HL-60 (cell line): ENCODE measurements at places on chromosomes 7 and 10.

DNA sequence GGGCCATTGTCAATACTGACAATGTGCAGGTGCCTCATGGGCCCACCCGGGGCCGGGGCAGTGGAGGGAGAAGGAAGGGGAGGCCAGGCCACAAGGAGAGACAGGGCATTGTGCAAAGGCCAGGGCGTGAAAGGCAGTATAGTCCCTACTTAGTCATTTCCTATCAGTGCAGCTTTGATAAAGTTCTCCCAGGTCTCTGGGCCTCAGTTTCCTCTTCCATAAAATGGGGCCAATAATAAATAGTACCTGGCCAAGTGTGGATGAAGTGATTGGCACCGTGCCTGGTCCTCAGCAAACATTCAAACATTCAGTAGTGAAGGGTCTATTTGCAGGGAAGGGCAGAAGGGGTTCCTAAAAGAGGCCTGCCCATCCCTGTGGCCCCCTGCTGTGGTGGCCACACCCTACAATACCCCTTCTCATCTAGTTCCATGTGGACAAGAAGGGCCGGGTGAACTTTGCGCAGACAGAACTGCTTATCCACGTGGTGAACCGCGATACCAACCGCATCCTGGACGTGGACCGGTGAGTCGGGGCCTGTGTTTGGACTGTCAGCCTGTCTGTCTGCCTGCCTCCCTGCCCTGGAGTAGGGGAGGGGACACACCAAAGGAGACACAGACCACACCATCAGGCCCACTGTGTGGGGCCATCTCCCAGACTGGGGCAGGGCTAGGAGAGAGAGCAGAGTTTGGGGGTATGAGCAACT lies 36.9 kb upstream of the VSIR start:
- no peak for DNase-seq

- DNase-seq: no peak
Observed at GRCh38 chr7:113175525-113176104, 57.3 kb upstream of the SMIM30 start.

DNA sequence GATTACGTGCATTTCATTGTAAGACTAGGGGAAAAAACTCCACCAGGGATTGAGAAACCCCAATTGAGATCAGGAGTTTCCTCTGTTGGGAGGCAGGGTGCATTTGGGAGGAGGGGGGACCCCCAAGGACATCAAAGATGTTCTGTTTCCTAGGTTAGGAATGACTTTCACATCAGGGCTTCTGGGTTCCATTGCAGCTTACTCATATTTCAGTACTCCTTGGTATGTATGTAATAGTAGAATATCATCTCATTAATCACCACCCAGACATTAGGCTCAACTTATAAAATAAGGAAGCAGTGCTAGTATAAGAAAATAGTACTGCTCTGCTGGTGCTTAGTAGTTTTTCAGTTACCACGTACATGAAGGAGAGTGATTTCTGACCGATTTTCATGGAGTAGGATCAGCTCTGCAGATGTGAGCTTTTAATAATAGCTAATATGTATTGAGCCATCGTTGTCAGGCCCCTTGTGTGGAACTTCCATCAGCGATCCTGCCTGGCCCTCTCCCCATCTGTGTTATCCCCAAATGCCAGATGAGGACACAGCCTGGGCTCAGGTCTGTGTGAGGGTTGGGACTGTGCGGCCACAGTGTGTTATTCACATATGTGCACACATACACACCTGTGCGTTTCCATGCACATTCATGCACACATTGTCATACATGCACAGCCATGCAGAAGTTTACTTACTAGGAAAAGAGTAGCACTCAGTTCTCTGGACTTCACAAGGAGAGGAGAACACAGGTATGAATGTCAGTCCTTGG lies 23.5 kb downstream of the UPP1 start:
- no peak for DNase-seq

DNA sequence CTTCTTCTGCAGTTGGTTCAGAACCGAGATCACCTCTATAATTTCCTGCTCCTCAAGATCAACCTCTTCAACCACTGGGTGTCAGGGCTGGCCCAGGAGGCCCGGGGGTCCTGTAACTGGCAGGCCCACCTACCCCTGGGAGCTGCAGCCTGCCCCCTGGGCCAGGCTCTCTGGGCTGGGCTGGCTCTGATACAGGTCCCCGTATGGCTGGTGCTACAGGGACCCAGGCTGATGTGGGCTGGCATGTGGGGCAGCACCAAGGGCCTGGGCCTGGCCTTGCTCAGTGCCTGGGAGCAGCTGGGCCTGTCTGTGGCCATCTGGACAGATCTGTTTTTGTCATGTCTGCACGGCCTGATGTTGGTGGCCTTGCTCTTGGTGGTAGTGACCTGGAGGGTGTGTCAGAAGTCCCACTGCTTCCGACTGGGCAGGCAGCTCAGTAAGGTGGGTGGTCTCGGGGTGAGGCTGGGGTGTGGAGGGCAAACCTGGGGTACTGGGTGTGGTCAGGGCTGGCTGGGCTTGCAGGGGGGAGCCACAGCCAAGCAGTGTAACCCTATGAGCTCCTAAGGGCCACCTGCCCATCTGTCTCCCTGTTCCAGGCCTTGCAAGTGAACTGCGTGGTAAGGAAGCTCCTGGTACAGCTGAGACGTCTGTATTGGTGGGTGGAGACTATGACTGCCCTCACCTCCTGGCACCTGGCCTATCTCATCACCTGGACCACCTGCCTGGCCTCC lies 4.2 kb downstream of the TMEM270 start:
- DNase-seq: no peak

- DNase-seq: no peak
Observed at GRCh38 chr7:115682507-115682906, 348.1 kb downstream of the TFEC start.

DNA sequence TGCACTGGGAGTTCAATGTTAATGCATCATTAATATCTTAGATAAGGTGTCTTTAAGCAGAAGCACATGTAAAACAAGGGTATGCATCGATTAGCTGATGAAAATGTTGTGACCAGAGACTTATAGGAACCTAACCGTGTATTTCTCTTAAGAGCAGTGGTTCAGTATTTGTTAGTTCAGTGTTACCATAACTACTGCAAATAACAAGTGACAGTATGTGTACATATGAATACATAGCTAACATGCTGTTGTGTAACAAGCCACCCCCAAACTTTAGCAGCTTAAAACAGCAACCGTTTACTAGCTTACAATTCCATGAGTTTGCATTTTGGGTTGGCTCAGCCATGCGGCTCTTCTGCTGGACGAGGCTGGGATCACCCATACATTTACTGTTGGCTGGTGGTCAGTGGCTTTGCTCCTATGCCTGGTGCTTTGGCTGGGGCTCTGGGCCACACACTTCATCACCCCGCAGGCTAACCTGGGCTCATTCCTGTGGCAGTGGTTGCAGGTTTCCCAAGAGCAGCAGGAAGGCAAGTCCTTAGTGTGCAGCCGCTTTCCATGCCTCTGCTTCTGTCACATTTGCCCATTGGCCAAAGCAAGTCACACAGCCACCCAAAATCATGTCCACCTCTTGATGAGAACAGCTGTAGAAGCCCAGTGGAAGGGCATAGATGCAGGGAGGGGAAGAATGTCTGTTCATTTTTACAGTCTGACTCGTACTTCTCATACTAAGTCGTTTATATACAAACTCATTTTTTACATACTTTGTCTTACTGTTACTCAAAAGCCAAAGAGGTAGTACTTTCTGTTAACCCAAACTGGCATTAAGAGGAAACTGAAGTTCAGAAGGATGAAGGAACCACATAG lies 103.3 kb upstream of the GATA3 start:
- DNase-seq: no peak

- no peak for DNase-seq
Observed at GRCh38 chr7:19376538-19376937, 231.3 kb upstream of the FERD3L start.

DNA sequence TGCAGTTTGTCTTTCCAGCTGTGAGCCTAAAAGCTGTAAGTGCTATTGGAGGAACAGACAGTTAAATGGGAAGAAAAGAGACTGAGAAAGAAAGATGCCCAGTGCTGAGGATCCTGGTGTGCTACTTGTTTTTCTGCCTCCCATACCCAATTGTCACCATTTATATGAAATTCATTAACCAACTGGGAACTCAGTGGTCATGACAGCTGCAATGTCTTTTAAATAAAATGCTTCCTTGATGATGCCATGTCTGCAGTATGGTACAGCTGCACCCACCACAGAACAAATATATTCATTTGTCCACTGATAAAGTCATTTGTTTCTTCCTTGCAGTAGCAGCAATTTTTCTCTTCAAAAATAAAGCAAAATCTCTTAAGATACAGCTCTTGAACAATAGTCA lies 15.6 kb upstream of the RTKN2 start:
- DNase-seq: no peak

- no peak for DNase-seq
Observed at GRCh38 chr10:124239696-124240095, 146.3 kb upstream of the CHST15 start.

- DNase-seq: no peak
Observed at GRCh38 chr7:115223959-115224358, 302.1 kb downstream of the MDFIC start.

DNA sequence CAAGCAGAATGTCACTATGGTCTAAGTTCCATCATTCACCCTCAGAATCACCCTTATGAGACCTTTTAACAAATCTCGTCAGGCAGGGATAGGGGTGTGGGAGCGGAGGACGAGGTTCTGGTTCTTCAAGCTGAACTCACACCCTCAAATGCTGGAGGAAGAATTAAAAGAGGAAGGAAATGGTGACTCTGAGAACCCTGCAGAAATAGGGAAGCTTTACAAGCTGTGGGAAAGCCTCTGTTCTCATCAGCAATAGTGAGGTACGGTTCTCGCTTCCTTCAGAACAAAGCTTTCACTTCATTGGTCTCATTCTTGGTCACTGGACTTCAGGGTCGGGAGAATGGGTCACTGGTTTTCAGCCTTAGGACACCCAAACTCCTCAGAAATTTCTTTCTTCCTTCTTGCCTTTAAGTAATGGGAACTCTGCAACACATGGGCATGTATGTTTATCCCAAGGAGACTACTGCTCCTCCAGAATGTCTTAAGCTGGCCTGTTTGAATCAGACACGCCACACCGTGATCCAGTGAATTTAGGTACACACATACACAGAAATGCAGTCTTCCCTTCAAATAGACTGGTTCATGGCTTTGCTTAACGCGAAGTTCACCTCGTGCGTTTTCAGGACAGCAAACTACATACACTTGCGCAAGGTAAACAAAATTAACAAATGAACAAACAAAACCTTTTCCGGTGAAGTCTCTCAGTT lies 226.0 kb downstream of the SFMBT2 start:
- peak; percentile 71 for DNase-seq

DNA sequence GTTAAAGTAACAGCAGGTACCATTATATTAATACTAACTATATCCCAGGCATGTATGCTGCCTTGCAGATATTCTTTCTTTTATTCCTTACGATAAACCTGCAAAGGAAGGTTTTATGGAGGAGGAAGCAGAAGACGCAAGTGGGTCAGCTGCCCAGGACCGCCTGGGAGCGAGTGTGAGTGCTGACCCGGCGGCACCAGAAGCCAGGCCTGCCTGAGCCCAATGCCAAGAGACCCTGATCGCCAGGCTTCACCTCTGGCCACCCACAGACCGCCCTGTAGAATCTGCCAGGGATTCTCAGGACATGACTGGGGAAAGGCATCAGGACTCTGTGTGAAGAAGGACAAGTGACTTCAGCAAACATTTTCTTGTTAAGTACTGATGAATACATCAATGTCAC lies 26.3 kb downstream of the PITRM1 start:
- DNase-seq: no peak

DNA sequence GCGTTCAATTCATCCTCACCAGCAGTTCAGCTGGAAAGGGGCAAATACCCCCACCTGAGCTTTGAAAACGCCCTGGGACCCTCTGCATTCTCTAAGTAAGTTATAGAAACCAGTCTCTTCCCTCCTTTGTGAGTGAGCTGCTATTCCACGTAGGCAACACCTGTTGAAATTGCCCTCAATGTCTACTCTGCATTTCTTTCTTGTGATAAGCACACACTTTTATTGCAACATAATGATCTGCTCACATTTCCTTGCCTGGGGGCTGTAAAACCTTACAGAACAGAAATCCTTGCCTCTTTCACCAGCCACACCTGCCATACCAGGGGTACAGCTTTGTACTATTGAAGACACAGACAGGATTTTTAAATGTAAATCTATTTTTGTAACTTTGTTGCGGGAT lies 155.8 kb upstream of the LANCL2 start:
- no peak for DNase-seq

GRCh38 chr10:89160339-89160738 lies 46.8 kb downstream of the CH25H start:
- DNase-seq: no peak

DNA sequence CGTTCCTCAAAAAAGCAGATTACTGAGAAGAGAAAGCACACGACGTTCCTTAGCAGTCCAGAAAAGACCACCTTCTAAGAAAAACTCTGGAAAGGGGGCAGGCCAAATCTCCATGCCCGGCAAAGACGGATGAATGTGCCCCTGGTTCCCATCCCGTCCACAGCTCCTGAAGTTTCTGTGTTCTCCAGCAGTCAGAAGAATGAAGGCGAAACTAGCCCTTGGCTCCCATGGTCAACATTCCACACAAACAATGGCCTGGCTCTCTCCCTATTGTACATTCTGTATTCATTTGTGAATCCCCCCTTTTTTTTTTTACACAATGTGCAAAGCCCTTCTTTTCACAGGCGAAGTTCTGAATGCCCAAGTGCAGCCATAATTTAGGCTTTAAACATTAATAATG lies 5.3 kb downstream of the CTBP2 start:
- no peak for DNase-seq

DNA sequence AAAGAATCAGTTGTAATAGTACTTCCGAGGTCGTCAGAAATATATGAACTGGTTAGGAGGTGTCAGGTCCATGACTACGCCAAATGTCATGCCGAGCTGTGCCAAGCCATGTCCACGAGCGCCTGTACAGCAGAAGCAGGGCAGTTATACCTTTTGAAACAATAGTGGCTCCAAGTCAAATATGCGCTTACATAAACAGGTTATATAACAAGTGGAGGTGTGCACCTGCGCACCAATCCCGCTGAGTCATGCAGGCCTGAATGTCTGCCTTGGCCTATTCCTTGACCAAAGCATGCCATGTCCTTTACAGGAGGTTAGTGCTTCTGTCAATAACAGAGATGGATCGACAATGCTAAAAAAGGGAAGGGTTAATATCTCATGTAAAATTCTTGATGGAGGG lies 21.3 kb upstream of the TRUB1 start:
- no peak for DNase-seq

GRCh38 chr7:140990193-140990962 lies 24.4 kb downstream of the MRPS33 start:
- no peak for DNase-seq

- no peak for DNase-seq
Observed at GRCh38 chr10:113534423-113534822, 18.4 kb upstream of the HABP2 start.

GRCh38 chr10:95785317-95785716 lies 29.4 kb downstream of the ENTPD1 start:
- no peak for DNase-seq

GRCh38 chr10:6017781-6018354 lies 40.5 kb upstream of the IL15RA start:
- no peak for DNase-seq
